ENCODE measurements at places on chromosomes 5 and 9.

DNA sequence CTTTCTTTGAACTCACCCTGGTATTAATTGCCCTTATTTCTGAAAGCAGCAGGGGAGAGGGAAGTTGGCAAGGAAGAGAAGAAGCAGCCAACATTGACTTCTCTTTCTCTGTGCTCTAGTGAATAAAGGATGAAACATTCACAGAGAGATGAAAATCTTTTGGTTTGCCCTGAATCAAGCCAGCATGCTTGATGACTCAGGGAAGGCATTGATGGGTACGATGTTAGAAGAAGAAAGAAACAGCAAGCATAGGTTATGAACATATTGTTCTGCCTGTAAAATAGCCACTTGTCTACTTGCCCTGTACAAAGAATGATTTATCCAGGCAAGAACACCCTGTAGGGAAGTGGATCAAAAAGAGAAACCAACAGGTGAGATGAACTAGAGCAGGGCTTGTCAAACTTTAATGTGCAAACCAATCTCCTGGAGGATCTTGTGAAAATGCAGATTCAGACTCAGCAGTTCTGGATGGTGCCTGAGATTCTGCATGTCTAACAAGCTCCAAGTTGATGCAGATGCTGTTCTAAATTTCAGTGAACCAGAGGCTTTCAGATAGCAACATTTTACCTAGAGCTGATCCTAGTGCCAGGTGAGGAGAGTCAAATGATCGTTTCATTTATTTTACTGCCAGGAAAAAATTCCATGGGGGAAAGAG is 586.6 kb upstream of the TLE4 start:
- no peak for DNase-seq

- DNase-seq: no peak
Observed at GRCh38 chr5:1111241-1111726, 579 bp downstream of the SLC12A7 start.

- no peak for DNase-seq
Observed at GRCh38 chr5:151171529-151171928, 13.9 kb upstream of the ANXA6 start.

DNA sequence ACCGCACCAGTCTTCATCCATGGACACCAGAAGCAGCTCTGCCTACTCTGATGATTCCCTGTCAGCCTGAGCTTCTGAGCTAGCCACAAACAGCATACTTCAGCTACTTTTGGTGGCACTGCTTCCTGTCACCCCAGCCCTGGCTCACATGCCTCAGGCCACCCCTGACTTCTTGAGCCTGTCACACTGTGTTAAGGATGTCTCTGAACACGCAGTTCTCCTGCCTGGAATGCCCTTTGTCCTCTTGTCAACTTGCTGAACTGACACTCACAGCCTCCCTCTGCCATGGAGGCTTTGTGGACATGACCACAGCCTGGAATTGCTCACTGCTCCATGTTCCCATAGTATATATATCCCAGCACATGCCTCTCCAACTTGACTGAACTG is 7.2 kb downstream of the MACROH2A1 start:
- DNase-seq: no peak

Data from cortex of kidney (tissue), 1 donor.